Kidney capillary endothelial cell (primary cell): ENCODE measurements at places on chromosomes 6 and 20.

DNA sequence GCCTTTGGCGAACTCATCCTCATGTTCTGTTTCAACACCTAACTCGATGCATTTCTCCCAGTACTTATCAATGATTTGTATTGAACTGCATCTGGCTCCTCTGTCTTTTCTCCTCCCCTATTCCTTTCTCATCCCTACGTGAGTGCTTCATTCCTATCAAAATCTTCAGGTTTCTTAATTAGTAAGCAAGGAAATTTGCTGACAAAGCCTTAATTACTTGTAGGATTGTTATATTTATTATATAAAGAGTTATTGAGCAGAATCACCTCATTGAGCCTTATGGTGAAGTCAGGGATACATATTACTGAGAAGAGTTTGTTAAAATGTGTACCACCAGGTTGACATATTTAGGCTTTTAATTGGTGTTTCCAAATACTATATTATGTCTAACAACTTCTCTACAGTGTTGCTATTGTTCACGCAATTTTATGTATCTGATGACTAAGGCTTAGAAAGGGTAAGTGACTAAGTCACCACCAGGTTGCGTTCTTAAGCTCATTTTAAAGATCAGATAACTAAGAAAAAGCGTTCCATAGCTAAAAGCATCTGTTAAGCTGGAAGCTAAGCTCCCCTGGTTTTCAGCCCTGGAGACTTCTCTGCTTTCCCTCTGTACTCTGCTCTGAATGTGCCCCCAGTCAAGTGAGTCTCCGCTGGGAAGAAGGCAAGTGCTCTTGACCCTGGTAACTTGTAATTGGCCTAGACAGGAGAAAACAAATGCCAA is 18.9 kb downstream of the SCGN start:
- DNase-seq: no peak

DNA sequence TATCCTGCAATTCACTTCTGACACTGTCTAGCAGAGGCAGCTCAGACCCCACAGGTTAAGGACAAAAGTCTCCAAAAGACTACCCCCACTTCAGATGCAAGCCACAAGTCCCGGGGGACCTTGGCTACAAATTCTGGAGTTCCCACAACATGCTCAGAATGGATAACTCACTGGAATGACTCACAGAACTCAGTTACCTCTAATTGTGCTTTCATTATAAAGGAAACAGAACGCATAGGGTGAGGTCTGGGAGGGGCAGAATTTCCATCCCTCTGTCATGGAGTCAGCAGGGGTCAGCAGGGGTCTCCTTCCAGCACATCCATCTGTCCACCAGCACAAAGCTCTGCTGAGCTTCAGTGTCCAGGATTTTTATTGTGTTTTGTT is 184.2 kb downstream of the CDH4 start:
- no peak for DNase-seq

GRCh38 chr6:108027594-108027993 is 46.9 kb downstream of the OSTM1 start:
- no peak for DNase-seq

DNA sequence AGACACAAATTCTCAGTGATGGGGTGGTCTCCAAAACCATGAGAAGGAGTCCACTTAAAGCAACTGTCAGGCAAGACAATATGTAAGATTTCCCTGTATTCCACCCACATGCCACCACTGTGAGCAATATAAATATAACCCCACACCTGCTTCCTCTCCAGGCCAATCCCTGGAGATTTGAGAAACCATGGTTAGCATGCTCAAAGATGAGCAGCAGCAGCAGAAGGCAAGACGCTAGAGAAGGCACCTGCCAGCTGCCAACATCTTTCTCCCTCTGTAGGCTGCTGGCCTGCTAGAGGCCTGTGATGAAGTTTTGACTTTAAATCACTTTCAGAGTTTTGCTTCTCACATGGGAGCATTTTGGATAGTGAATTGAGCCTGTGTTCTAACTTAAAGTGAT is 7.9 kb upstream of the SOD2 start:
- DNase-seq: no peak

- DNase-seq: no peak
Measured at GRCh38 chr6:109229536-109229935, 134.2 kb downstream of the CEP57L1 start.

GRCh38 chr20:49909499-49910339 is 5.6 kb downstream of the SPATA2 start:
- DNase-seq: no peak

DNA sequence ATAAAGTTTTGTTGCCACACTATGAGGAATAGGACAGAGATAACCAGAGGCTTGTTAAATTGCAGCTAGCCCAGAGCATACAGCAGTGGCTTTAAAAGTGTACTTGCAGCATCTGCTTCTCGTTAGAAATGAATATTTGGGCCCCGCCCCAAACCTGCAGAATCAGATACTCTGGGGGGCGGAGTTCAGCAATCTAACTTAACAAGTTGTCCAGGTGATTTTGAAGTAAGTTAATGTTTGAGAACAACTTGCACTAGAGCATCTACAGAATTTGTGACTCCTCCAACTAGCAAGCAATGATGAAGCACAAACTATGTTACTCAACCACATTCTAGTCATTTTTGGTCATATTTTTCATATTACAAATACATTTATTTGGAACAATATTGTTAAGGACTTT is 10.6 kb upstream of the SUPT3H start:
- no peak for DNase-seq

DNA sequence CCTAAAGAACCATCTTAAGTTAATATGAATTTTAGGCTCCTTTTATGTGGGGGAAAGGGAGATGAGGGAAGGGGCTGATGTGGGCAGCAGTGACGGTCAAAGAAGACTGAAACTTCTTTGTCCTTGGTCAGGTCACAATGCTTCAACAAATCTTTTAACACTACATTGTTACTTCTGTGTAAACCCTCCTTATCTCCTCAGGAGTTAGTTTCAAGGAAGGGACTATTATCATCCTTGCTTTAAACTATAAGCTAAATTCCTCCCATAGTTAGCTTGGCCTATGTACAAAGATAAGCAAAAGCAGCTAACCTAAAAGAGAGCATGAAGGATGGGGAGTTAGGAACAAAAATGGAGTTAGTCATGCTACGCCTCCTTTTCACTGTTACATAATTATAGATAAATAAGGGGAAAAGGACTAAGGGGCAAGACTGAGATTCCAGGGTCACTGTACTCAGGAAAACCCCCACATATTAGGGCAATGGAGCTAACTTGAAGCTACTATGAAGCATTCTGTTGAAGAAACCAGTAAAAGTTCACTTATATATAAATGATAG is 172.7 kb upstream of the RUNX2 start:
- no peak for DNase-seq

DNA sequence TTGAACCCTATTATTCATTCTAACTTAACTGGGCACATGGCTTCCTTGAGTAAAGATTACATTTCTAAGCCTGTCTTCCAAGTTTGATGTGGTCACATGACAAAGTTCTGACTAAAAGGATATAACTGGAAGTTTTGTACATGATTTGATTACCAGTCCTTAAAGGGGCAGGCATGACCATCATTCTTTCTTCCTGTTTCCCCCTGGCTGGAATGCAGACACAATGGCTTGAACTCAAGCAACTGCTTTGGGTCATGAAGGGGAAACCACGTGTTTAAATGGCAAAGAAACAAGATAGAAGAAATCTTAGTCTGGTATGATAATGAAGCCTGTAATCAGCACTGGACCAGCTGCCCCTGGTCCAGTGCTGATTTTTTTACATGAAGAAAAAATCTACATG is 15.6 kb upstream of the SHLD1 start:
- no peak for DNase-seq

DNA sequence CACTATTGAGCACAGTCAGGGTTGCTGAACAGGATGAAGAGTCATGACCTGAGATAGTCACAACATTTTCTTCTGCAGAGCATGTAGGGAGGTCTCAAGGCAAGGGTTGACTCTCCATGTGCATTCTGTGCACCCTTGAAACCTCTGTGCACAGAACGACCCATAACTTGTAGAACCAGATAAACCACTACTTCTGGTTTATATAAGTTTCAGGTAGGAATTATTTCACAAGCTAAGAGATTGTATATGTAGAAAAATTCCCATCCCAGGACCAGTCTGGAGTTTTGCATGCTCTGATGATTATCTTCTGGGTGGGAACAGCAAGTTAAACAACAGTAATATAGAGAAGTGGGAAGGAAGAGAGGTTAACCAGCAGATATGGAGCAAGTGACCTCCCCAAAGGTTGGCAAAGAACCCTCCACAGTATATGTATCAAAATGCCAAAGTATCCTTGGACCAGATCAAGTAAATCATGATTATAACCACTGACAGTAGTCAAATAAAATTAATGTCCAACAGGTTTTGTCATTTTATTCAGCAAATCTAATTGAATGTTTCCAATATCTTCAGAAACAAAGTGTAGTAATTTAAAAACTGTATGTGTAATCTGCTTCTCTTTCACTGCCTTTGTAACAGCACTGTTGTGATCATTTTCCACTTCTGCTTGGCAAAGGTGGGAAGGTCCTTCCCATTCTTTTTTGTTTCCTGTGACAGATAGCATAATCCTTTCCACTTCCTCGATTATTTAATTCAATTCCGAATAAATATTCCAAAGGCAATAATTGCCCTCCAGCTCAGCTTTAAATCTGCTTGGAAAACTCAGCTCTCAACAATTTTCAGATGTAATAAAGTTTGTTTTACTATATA is 104.4 kb downstream of the SYNE1 start:
- DNase-seq: no peak

DNA sequence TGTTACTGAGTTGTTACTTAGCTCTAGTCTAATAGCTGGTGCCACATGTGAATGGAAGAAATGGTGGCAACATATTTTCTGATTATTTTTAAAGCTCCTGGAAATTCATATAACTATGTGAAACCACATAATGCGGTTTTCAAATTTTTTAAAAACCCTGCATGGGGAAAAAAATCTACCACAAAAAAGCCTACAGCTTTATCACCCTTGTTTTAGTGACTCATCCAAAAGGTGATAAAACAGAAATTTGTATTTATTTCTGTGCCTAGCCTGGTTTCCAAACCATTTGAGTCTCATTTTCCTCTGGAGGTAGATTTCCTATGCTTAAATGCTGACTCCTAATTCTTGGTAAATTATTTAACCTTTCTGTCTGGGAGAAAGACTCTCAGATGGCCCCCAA is 5.4 kb upstream of the FBXO30 start:
- no peak for DNase-seq

DNA sequence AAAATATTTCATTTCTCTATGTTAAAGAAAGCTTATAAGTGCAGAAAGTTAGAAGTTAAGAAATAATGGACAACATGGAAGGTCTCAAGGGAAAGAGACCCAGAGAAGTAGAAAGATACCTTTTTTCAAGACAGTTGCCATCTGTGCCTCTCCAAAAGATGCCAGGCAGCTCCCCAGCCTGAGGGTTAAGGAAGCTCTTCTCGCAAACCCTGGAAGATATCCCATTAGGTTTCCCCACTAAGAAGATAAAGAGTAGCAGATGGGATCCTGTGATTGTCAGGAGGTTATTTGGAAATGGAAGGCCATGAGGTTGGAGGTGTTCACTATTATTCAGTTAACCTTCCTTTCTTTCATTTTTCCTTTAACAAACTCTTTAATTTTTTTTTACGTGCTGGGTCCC is 110.1 kb upstream of the SIM1 start:
- no peak for DNase-seq

GRCh38 chr6:36657942-36658544 is 20.5 kb upstream of the CDKN1A start:
- DNase-seq: no peak

GRCh38 chr6:76014626-76015530 is 57.6 kb downstream of the IMPG1 start:
- DNase-seq: no peak

DNA sequence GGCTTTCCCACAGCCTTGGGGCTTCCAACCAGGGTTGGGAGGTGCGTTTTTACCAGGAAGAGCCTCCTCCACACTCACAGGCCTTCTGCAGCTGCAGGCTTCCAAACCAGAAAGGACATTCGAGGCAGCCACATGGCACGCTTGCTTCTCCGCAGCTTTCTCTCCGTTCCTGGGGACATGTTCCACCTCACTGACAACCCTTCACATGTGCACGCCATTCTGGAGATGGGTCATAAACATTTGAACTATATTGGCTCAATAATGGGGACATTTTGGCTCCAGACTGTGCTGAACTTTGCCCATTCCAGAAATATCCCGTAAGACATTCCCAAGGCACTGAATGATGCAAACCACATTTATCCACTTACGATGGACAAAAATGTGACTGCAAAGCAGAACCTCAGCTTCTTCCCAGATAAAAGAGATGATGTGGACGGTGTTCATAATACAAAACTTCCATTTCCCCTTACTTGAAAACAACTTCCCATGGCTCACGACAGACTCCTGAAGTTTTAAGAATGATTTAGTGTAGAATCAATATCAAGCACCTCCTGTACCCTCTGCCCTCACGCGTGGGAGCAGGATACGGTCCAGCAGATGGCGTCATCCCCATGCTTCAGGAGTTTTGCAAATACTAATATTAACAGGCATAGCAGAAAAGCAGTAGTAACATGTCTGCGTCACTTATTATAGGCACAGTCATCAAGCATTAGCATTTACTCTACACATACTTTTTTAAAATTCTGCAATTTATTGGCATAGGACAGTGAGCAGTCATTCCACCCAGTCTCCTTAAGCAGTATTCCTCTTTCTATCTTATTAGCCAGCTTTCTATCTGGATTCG is 25.4 kb upstream of the FOXF2 start:
- DNase-seq: no peak

GRCh38 chr6:16730738-16731477 is 30.4 kb downstream of the ATXN1 start:
- DNase-seq: no peak

GRCh38 chr6:43983632-43984031 is 143.6 kb downstream of the MRPL14 start:
- no peak for DNase-seq

- peak; percentile 82 for DNase-seq
Measured at GRCh38 chr20:63553251-63553932, 567 bp upstream of the FNDC11 start.

DNA sequence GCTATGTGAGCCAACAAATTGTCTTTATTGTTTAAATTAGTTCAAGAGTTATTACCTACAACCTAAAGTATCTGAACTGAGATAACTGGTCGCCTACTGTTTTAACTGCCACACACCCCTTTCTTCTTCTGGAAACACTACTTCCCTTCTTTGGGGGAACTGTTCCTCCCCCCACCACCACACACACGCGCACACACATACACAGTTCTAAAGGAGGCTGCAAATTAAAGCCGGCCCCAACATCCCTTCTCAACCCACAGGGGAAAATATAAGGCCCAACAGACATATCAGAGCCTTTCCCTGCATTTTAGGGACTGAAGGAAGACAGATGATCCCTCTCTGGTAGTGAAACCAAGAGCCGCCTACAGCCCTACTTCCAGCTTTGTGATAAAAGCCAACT is 348.0 kb upstream of the JARID2 start:
- DNase-seq: no peak

- DNase-seq: no peak
Measured at GRCh38 chr6:15280028-15280427, 34.2 kb downstream of the JARID2 start.

DNA sequence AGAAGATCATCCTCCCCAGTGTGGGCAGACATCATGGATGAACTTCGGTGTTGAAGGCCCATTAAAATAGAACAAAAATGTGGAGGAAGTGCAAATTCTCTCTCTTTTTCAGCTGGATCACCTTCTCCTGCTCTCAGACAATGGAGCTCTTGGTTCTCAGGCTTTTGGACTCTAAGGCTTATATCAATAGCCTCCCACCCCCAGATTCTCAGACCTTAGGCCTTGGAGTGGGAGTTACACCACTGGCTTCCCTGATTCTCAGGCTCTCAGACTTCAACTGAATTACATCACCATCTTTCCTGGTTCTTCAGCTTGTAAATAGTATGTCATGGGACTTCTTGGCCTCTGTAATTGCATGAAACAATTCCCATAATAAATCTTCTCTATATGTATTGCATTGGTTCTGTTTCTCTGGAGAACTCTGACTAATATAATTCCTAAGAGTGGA is 36.6 kb downstream of the NSFL1C start:
- no peak for DNase-seq
